Activated gamma-delta T cell treated with Interleukin-2 at 50 U/mL for 16 hours (primary cell): ENCODE measurements at places on chromosomes 2 and 18.

- DNase-seq = no peak
Measured at GRCh38 chr18:68985172-68985820, 187.4 kb downstream of the CCDC102B start.

DNA sequence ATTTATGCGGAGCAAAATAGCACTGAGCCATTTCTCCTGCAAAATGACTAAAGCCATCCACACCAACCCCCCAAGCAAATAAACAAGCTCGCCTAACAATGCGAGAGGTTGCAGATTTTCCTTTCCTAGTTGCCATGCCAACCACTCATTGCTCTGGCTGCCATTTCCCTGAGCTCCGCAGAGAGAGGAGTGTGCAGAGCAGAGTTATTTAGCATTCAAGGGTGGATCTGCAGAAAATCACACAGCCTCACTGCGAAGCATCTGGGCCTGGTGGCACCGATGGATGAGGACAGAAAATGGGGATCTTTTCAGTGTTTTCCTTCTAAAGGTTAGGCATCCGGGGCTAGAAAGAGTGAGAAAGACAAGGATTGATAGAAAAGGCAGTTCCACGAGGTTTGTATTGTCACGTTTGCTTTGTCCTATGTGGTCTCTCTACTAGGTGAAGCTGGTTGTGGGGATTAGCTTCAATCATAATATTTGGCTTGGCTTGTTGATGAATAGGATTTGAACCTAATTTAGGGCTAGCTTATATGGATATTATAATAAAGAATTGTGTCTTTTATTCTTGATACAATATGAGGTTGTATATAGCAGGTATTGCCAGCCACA, 110.2 kb upstream of the UNC80 start:
- no peak for DNase-seq

DNA sequence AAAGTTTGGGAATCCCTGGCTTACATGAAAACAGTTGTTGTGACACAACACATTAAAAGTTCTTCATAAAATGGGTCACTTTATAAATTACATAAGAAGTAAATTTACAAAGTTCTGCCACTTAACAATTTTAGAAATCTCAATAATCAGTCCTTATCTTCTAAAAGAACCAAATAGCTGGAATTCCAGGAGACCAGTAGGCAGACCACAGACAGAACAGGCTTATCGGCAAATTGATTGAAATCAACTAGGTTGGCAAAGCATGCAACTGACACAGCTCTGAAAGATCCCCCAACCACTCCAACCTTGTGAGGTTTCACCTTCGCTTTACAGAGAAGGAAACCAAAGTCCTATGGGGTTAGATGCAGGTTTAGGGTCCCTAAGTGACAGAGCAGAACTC, 103.0 kb downstream of the DNER start:
- no peak for DNase-seq

DNA sequence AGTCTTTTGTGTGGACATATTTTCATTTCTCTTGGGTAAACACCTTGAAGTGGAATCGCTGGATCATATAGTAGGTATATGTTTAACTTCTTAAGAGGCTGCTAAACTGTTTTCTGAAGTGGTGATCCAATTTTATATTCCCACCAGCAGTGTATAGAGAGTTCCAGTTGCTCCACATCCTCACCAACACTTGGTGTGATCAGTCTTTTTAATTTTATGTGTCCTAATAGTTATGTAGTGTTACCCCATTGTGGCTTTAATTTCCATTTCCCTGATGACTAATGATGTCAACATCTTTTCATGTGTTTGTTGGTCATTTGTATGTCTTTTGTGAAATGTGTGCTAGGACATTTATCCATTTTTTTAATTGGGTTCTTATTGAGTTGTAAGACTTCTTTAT, 56.9 kb downstream of the DGKD start:
- DNase-seq = no peak

- DNase-seq = no peak
Measured at GRCh38 chr2:68512326-68512725, 44.9 kb downstream of the APLF start.

DNA sequence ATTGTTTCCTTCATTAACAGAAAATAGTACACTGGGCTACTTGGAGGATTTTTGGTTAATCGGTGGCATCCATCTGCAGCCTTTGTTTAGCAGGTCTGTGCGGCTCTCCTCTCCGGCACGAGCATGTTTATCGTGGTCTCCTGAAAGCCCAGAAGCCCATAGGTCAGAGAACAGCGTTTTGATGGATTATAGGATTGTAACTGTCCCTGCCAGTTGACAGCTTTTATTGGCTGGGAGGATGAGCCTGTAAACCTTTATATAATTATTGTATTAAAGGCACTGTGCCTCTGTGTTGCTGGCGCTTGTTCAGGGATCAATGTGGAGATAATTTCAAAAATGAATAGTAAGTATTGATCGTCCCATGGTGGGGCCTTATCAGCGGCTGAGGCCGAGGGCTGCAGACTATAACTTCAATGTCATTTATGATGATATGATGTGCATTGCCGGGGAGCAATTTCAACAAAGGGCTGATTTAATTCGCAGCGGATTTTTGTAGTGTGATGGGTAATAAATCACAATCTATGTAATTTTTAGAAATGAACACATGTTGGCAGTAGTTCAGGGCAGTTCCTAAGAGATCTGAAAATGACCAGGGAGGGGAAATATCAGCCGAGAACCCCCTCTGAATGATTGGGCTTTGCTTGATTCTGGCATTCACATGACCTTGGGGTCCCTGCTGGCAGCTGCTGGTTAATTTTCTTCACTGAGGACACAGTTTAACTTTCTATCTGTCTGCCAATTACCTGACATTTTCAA, 736.1 kb downstream of the GALR1 start:
- no peak for DNase-seq

DNA sequence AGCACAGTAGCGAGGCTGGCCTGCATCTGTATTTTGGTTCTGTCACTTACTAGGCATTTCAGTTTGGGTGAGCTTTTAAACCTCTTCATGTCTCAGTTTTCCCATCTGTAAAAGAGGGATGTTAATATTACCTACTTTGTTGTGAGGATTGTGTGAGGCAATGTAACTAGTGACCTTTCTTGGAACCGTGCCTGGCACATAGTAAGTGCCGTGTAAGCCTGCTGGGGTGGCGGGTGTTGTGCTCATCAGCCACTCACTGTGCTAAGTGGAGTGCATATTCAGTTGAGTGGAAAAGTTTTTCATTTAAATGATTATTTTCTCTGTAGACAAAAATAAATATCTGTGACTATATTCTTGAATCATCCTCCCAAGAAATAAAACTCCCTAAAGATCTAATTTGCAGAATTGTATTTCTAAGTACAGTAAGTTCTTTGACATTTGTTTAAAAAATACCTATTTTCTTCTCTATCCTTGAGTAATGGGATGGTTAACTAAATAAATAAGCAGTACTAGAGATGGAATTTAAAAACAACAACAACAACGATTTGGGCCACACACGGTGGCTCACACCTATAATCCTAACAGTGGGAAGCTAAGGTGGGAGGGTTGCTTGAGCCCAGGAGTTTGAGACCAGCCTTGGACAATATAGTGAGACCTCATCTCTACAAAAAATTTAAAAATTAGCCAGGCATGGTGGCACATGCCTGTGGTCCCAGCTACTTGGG, 56.7 kb downstream of the MALT1 start:
- no peak for DNase-seq

DNA sequence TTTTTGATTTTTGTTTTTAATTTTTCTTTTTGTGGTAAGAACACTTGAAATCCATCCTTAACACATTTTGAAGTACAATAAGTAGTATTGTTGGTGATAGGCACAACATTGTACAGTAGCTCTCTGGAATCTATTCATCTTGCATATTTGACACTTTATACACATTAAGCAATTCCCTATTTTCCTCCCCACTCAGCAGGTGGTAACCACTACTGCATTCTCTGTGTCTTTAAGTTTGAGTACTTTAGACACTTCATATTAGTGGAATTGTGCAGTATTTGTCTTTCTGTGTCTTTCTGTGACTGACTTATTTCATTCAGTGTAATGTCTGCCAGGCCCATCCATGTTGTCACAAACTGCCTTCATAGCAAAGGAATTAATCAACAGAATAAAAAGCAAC, 471.7 kb upstream of the CDH20 start:
- no peak for DNase-seq

DNA sequence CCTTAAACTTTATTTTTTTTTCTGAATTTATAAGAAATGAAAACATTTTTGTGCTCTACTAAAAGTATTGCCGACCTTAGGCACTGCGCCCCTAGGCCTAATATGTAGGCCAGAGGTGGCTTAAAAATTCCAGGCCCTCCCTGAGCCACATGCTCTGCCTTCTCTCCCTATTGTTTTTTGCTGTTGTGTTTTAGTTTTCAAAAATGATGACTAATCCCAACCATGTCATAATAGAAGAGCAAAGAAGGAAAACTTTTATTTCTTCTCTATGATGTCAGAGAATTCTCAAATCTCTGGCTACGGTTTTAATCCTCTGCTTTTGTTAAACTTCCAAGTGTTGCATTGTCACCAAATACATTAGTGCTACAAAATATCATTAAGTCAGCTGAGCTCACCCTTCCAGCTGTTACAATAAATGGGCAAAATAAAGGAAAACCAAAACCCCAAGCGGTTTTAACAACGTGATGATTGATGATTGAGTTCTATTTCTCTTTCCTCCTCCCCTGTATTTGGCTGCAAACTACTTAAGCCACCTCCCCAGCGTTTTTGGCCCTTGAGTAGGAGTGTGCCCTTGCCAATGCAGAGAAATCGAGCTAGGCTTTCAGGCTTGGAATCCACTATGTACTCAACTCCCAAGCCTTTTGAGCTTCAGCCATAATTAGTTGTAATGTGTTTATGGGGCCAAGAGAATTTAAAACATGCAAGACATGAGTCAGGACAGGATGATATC, 163.5 kb upstream of the POU3F3 start:
- DNase-seq = no peak

- no peak for DNase-seq
Measured at GRCh38 chr18:11526675-11527074, 82.7 kb upstream of the SLC35G4 start.
